ENCODE measurements at places on chromosomes 6 and 20.
A peak's percentile ranks its signal among the peaks of the same experiment; 100 is the strongest.

DNA sequence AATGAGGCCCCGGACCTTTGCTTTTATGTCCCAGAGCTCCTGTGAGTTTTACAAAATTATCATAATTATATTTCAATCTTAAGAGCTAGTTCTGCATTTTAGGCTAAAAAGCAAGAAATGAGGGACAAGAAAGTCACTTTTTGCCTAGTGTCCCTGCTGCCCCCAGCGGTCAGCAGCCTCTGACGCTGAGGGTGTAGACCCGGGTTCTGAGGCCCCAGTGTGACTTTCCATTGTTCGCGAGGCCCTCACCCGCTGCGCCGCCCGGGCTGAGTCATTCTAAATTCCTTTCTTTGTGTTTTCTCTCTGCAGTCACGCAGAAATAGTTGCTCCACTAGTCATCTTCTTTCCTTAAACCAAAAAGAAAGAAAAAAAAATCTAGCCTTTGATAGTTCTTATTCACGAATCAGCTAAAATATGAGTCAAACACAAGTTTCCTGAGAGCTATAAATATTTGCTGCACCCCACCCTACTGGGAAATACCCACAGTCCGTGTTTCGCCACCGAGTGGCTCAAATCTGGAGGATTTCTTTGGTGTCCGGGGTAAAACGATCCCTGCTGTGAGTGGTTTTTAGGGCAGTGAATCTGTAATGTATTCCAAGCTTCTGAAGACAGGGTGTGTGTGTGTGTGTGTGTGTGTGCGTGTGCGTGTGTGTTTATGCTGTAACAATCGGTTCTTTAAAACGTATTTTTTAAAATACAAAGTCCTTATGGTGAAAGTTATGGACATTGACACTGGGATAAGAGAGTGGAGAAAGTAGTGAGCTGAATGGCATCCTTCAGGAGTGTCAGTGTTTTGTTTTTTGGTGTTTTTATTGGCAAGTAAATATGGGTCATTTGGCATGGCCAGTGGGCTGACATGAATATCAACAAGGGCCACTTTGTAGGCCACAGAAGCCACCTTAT lies 59.7 kb upstream of the EEF1A1 start:
- peak; percentile 79 for DNase-seq

DNA sequence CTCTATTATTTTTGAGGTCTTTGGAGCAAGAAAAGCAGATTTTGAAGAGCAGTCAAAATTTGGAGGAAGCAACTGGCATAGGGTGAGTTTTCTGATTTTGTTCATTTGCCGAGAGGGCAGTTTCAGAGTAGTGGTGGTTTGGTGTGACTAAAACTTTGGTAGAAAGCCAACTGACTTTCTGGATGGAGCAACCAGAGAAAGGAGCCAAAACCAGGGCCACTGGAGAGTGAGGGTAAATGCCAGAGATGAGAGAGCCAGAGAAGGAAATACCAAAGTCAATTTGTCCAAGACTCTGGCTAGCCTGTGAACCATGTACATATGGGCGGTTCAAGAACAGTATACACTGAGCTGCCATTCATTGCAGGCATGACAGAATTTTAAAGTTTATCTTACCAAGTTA lies 40.5 kb upstream of the ZBTB24 start:
- no peak for DNase-seq

GRCh38 chr20:17627101-17627955 lies 54.7 kb downstream of the RRBP1 start:
- DNase-seq, result no peak

- no peak for DNase-seq
These were observed 23.6 kb downstream of the PKHD1 start for GRCh38 chr6:52063584-52064344.

- no peak for DNase-seq
These were observed 33.6 kb upstream of the UST start for GRCh38 chr6:148713033-148713738.

GRCh38 chr6:148440877-148441453 lies 98.3 kb downstream of the SASH1 start:
- no peak for DNase-seq

DNA sequence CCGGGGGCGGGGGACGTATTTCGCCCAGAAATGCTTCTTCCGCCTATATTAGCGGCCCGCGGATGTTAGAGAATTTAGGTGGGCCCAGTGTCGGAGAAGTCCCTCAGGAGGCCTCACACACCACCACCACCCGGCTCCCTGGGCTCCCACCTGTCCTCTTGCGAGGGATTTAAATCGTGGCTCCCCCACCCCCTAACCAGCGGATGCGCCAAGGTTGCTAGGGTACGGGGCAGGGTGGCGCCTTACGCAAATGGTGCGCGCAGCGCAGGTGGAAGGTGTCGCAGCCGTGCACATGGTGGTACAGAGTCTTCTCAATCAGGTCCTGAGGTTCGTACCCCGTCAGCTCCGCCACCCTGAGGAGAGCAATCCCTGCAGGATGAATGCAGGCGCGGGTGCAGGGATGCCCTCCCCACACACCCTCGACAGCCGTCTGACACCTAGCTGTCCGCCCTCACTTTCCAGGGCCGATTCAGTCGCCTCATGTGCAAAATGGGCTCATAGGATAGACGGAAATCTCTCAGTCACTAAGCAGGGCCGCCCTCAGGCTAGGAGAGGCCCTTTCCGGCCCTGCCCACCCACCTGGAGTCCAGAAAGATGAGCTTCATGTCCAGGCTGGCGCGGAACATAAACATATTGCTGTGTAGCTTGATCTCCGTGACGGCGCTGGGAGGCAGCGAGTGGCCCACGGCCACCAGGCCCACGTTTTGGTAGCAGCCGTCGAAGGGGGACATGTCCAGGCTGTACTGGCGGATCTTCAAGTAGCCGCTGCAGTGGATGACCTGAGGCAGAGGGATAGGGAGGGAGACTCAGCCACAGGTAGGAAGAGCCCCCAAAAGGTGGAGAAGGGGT lies 16.6 kb downstream of the SIM1 start:
- DNase-seq, result no peak

DNA sequence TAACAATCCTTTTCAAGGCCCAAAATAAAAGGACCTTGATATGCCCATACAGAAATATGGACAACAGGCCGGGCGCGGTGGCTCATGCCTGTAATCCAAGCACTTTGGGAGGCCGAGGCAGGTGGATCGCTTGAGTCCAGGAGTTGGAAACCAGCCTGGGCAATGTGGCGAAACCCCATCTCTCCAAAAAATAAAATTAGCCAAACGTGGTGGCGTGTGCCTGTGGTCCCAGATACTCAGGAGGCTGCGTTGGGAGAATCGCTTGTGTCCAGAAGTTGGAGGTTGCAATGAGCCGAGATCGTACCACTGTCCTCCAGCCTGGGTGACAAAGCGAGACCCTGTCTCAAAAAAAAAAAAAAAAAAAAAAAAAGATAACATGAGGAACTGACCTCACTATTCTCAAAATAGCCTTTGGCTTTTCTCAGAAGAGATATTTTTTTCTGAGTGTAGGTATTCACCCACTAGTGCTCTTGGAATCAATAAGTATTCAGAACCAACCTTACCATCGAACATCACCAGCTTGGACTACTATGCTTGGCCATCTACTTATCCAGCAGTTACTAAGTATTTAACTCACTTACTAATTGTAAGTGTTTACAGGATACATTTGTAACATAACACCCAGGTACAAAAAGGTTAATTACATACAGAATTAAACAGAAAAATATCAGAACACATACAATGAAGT lies 99.2 kb downstream of the OR2B2 start:
- no peak for DNase-seq

- DNase-seq, result no peak
These were observed 46.8 kb downstream of the FARS2 start for GRCh38 chr6:5308066-5308465.

- DNase-seq, result no peak
These were observed 152.2 kb downstream of the BACH2 start for GRCh38 chr6:90144396-90144795.

GRCh38 chr20:44884907-44885391 lies 556 bp upstream of the YWHAB start:
- DNase-seq, result peak; percentile 22

DNA sequence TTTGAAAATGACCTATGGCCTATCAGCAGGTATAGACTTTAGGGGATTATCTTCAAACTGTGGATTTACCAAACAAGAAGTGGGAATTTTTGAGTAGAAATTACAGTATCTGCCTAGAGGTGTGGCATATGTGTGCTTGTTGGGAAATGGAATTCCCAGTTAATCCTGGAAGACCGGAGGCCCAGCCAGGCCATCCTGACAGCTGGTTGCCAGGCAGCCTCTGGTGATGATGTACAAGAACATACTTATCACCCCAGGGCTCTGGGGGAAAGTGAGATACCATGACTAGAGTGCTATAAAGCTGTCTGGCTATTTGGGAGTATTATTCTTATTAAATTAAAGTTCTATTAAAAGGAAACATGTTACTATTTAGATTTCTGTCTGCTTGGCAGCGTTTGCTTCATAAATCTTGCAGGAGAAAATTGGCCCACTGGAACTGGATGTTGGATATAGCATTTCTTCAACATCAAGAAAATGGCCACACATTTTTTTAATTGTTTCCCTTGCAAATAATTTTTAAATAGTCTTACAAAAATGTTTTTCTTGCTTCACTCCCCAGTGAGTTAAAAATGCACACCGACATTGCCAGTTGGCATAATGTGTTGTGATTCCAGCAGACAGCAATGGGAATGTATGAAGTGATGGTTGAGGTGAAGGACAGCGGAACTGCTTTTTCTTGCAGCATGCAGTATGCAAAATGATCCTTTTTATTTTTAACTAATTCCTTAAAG lies 187.8 kb downstream of the MYLK4 start:
- no peak for DNase-seq

DNA sequence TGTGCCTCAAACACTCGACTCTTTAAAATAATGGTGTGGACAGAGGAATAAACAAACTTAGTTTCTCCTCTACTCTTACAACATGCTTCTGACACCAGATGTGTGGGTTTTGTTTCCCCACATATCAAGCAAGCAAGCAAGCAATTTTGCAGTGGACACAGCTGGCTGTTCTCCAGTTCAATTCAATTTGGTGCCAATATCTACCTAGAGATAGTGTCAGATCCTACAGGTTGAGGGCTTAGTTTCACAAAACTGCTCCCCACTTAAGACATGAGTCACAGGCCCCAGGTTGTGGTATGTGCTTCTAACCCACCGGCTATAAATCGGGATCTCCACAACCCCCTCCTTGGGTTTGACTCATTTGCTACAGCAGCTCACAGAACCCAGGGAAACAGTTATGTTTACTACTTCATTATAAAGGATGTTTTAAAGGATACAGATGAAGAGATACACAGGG lies 131.4 kb upstream of the TRAF3IP2 start:
- no peak for DNase-seq
